ENCODE measurements at places on chromosomes 7 and 10.

DNA sequence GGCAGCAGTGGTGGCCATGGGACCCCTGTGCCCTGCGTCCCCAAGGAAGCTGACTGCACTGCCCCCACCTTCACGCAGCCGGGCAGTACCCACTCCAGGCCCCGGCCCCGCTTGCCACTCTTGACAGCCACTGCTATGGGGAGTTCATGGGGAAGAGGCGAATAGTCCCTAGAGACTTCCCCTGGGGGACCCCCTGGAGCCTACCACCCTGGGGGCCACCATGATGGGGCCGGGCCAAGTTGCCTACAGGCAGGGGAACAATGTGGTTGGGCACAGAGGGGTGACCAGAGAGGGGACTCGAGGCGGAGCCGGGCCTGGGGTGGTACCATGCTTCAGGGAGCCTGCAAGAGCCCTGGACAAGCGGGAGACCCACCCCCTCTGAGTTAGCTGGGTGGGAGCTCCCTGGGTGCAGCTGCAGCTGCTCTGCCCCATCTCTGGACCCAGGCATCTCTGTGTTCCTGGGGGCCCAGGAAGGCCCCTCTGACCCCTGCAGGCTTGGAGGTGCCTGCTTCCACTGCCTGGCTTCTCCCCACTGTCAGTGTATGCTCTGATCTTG is 567.6 kb downstream of the GRM8 start:
- DNase-seq: no peak

- no peak for DNase-seq
These were observed 639.2 kb downstream of the KCNMA1 start for GRCh38 chr10:76998451-76998850.

DNA sequence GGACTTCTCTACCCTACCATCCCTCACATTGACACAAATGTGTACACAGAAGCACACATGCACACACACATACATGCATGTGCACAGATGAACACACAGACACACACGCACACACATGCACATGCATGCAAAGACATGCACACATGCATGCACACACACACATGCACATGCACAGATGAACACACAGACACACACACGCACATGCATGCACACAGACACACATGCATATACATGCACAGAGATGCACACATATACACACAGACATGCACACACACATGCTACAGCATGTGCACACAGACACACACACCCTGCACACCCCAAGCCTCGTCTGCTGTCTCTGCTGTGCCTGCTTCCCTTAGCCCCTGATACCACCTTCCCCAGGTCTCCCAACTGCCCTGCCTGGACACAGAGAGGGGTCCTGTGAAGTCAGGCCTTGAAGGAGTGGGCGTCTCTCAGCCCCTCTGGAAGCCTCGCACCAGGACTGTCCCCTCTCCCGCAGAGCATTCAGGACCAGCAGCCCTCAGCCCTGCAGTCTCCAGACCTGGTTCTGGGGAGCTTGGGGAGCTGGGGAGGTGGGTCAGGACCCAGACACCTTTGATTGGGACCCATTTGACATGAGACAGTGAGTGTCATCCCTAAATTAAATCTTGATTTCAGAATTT is 181.8 kb downstream of the DNAJB6 start:
- DNase-seq: no peak

DNA sequence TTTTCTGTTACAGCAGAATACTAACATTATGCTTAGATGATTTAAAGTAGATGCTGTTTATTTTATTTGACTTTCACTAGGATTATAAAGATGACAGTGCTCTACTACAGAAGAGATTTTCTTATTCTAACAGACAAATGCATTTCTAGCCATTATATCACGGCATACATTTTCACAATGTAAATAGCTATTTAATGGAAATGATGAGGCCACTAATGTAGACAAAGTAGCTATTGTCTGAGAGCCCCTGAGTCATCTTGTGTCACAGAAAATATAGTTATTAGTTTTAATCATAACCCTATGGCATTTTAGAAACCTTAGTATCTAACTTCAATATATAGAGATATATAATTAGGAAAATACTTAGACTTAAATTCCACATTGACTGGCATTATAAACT is 158.0 kb upstream of the AHR start:
- no peak for DNase-seq

GRCh38 chr7:120733143-120733542 is 124.8 kb downstream of the TSPAN12 start:
- DNase-seq: peak; percentile 96

GRCh38 chr7:13998866-13999265 is 9.4 kb upstream of the ETV1 start:
- DNase-seq: no peak
